ENCODE measurements at places on chromosomes 5 and 9.

DNA sequence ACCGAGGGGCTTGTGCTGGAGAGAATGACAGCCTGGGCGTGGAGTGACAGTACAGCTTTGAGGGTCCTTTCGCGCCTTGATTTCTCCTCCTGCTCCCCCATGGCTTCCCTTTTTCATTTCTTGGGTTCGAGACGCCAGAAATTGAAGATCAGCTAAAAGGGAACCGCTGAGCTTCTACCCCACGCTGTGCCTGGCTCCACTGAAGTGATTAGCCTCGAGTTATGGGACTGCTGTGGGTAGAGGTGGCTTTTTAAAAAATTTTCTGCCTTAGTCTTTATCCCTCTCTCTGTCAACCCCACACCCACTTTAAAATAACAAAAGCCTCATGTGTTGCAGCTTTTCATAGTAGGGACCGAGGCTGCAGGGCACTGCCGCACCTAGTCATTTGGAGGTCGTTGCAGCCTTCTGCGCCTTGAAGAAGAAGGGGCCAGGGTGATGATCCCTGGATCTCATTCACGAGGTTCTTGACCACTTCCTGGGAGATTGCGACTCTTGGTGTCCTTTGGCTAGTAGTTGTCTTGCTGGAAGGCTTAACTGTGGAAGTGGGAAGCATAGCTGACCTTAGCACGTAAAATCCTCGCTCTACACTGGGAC lies 603 bp downstream of the PPIP5K2 start:
- peak; percentile 31 for DNase-seq

DNA sequence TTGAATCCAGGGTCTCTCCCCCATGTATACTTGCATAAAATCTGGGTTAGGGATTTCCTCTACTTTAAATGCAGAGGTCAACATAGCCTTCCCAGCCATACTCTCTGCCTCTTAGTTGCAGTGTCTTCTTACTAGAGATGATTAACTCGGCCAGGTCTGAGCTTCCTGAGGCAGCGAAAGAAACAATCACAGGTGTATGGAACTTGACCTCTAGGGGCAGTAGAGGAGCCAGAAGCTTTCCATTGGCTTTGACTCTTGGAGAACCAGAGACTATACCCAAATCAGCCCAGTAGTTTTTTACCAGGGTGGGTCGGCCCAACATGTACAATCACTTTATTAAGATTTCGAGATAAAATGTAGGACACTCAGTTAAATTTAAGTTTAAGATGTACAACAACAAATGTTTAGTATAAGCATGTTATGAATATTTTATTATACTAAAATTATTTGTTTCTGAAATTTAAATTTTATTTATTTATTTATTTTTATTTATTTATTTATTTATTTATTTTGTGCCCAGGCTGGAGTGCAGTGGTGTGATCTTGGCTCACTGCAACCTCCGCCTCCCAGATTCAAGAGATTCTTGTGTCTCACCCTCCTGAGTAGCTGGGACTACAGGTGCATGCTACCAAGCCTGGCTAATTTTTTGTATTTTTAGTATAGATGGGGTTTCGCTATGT lies 48.0 kb upstream of the DMRT3 start:
- no peak for DNase-seq

GRCh38 chr5:1474866-1475543 lies 29.8 kb upstream of the SLC6A3 start:
- no peak for DNase-seq

- DNase-seq, result no peak
Observed at GRCh38 chr5:100654895-100655294, 119.7 kb downstream of the FAM174A start.

DNA sequence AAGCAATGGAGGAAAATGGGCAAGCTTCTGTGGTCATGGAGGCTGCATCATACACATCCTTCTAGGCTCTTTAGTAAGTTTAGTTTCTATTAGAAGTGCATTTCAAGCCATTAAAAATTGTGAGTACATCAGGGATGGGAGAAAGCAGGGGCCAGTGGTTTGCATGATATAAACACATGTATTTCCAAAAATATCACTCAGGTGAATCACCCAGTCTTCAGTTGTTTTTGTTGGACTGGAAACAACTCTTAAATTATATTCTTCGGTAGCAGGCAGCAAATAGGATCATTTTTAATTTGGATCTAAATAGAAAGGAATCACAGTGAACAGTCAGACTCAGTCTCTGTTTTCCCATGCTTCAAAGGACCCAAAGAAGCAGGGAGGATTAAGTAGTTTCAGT lies 657.9 kb downstream of the TLR4 start:
- no peak for DNase-seq

- DNase-seq, result no peak
Observed at GRCh38 chr9:126233913-126234525, 92.6 kb upstream of the MVB12B start.

GRCh38 chr5:180088561-180088960 lies 17.0 kb upstream of the RNF130 start:
- DNase-seq, result no peak

- DNase-seq, result no peak
Observed at GRCh38 chr5:167899490-167900070, 391.9 kb upstream of the WWC1 start.

DNA sequence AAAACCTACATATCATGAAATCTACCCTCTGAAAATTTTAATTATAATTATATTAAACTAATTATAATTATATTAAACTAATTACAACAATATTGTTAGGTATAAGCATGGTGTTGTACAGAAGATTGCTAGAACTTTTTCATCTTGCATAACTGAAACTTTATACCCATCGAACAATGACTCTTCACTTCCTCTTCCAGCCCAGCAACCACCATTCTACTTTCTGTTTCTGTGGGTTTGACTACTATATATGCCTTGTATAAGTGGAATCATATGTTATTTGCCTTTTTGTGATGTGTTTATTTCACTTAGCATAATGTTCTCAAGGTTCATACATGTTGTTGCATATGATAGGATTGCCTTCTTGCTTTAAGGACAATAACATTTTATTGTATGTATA lies 274.2 kb upstream of the CCNH start:
- DNase-seq, result no peak

- DNase-seq, result no peak
Observed at GRCh38 chr9:126222363-126222834, 104.2 kb upstream of the MVB12B start.

DNA sequence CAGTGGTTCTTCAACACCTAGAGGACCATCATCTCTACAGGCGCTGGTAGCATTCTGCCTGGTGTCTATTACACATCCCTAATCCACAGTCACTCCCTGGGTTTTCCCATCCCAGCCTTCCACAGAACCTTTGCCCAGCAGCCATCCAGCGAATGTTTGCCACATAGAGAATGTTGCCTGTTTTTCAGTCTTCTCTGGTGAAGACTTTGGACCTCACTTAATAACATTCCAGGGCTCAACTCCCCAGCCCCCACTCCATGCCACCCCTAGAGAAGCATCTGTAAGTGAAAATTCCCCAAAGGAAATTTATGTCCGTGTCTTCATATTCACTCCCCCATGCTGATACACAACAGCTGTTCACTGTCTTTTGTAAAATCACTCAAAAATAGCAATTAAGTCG lies 249.6 kb downstream of the AOPEP start:
- no peak for DNase-seq

- DNase-seq, result no peak
Observed at GRCh38 chr9:123391946-123392345, 35.9 kb downstream of the CRB2 start.

GRCh38 chr5:135127439-135128240 lies 93.6 kb upstream of the PITX1 start:
- DNase-seq, result no peak

- peak; percentile 41 for DNase-seq
Observed at GRCh38 chr5:35963381-35963843, 25.0 kb upstream of the CAPSL start.

GRCh38 chr9:134004881-134005280 lies 12.8 kb upstream of the VAV2 start:
- DNase-seq, result no peak

DNA sequence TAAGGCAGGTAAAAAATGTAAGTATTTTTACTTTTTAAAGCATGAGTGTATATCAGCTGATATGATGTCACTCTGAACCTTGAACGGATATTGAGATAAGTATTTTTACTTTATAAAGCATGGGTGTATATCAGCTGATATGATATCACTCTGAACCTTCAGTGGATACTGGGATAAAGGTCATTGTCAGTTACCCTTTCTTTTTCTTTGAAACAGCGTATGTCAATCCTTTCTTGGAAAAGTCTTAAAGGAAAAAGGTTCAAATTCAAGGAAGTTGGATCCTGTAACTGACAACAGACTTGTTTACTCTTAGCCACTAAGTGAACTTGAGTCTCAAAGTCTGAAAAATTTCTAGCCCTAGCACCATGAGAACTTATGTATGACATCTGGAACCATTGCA lies 61.7 kb upstream of the IFNK start:
- no peak for DNase-seq

DNA sequence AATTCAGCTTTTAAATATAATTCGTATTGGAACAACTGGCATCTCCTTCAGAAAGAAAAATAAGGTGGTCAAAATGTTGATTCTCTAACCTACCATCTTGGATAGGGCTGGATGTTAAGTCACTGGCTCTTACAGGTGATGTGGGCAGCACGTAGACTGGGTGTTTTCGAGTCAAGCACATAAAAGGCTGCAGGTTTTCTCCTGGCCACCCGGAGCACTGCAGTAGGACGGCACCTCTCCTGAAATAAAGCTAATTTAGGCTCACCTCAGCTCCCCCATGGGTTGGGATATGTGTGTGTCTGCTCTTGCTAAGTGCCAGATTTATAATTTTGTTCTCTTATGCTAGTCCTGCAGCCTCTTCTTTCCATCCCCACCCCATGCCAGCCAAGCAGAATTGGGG lies 80.3 kb downstream of the IQGAP2 start:
- no peak for DNase-seq
